ENCODE measurements at places on chromosomes 6 and 20. TPM values are rescaled to one million over a fixed set of nuclear protein-coding genes. Genes with fewer than 3 reads are reported as not detected.

Gene ADGRB3
- 1.4 TPM for total RNA-seq

Gene HLA-DMA
- total RNA-seq = 50.4 TPM

Gene SERPINB6
- total RNA-seq = 156 TPM

Gene WFDC2
- 246 TPM for total RNA-seq

Gene BIRC7
- total RNA-seq = not detected

Gene TRIM10
- total RNA-seq = not detected

Gene CD40
- 21.9 TPM for total RNA-seq

Gene ZNF311
- total RNA-seq = 1.4 TPM

Gene KHDRBS2
- 0.22 TPM for total RNA-seq

Gene RFX6
- not detected for total RNA-seq

Gene SLC22A2
- not detected for total RNA-seq

Gene XKR7
- total RNA-seq = not detected

Gene STMND1
- total RNA-seq = not detected

Gene SNAP25
- total RNA-seq = 5.1 TPM

Gene JPH2
- total RNA-seq = 27.4 TPM

Gene HRH3
- not detected for total RNA-seq

Gene SASH1
- 18.2 TPM for total RNA-seq

Gene NFATC2
- total RNA-seq = 3.7 TPM

GRCh38 chr20:49713753-49714712 lies at the start of gene B4GALT5:
B4GALT5 (minus strand) TSS chr20:49713878; CDS start chr20:49713690, 188 bp downstream.
- H3K36me3 ChIP-seq = no peaks in the 10 kb centered on the region
- DNase-seq = peak; percentile 84
- H3K4me1 ChIP-seq = peaks cover 1% of the 10 kb centered on the region
- peak within 1 kb of the TSS; percentile 74 for H3K4me3 ChIP-seq
- H3K27me3 ChIP-seq = no peaks in the 10 kb centered on the region
- H3K27ac ChIP-seq = peak within 1 kb of the TSS; percentile 80

- no peaks in the 10 kb centered on the region for H3K4me1 ChIP-seq
- no peak overlapping the region for H3K27ac ChIP-seq
- no peak overlapping the region for H3K4me3 ChIP-seq
- no peaks in the 10 kb centered on the region for H3K27me3 ChIP-seq
These were observed 366.2 kb downstream of the TFAP2A start for GRCh38 chr6:10048370-10049297.

- no peaks in the 10 kb centered on the region for H3K27me3 ChIP-seq
- no peaks in the 10 kb centered on the region for H3K4me1 ChIP-seq
- no peak overlapping the region for H3K4me3 ChIP-seq
- H3K36me3 ChIP-seq = no peaks in the 10 kb centered on the region
- no peak for DNase-seq
These were observed 743.8 kb upstream of the FLRT3 start for GRCh38 chr20:15081261-15081660.

- H3K4me1 ChIP-seq = peaks cover 11% of the 10 kb centered on the region
- no peak overlapping the region for H3K4me3 ChIP-seq
- no peak overlapping the region for H3K27ac ChIP-seq
- DNase-seq = no peak
These were observed 98.3 kb upstream of the SASH1 start for GRCh38 chr6:148244217-148244935.

DNA sequence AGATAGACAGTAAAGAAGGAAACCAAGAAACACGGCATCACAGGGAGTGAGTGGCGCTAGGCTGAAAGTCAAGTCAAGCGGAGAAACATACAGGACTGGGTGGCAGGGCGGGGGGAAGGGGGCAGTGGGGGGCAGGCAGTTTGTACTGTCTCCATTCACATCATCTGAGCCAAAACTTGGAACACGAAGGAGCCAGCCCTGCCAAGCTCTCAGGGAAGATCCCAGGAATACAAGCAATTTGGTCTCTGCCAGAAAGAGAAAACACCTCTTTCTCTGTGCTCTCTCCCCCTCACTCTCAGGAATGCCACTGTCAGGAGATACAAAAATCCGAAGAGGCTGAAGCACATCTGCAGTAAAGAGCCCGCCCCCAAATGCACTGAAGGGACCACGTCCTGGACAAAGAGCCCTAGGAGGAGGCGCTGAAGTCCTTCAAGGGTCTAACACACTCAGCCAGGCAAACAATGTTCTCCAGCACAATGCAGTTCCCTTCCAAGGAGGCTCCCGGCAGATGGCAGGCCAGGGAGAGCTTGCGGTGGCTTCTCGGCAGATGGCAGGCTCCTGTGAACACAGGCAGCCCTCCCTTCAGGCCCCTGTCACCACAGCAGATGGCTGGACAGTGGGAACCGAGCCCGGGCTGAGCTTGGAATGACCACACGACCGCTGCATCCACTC lies 90.0 kb downstream of the ATP9A start:
- H3K4me1 ChIP-seq = peaks cover 10% of the 10 kb centered on the region
- no peaks in the 10 kb centered on the region for H3K36me3 ChIP-seq
- H3K27me3 ChIP-seq = no peaks in the 10 kb centered on the region
- H3K27ac ChIP-seq = peak overlapping the region; percentile 72

GRCh38 chr20:10565191-10565921 lies 108.4 kb downstream of the JAG1 start:
- H3K27me3 ChIP-seq = no peaks in the 10 kb centered on the region
- no peak for DNase-seq
- H3K4me1 ChIP-seq = peaks cover 3% of the 10 kb centered on the region
- H3K36me3 ChIP-seq = no peaks in the 10 kb centered on the region

DNA sequence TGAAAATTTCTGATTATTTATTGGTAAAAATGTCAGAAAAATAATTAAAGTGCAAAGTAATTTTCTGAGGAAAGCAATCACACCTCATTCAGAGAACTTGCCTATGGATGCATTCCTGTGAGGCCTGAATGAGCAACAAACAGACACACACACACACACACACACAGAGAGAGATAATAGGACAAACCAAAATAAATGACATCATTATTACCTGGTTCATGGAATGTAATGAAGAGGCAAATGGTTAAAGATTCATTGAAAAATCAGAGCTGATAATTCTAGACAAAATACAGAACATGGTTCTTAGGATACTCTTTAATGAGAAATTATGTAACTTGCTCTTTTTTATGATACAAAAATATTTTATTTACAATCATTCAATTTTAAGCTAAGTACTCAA lies 490.6 kb upstream of the POU3F2 start:
- H3K36me3 ChIP-seq = no peaks in the 10 kb centered on the region
- DNase-seq = no peak
- H3K27me3 ChIP-seq = no peaks in the 10 kb centered on the region
- no peak overlapping the region for H3K27ac ChIP-seq

- H3K4me3 ChIP-seq = no peak overlapping the region
- H3K27ac ChIP-seq = no peak overlapping the region
- H3K27me3 ChIP-seq = no peaks in the 10 kb centered on the region
- DNase-seq = no peak
- no peaks in the 10 kb centered on the region for H3K36me3 ChIP-seq
These were observed 32.1 kb upstream of the C20orf144 start for GRCh38 chr20:33629979-33630378.

- H3K36me3 ChIP-seq = no peaks in the 10 kb centered on the region
- no peak overlapping the region for H3K4me3 ChIP-seq
- no peaks in the 10 kb centered on the region for H3K27me3 ChIP-seq
- H3K4me1 ChIP-seq = no peaks in the 10 kb centered on the region
- DNase-seq = peak; percentile 46
- no peak overlapping the region for H3K27ac ChIP-seq
These were observed 8.8 kb downstream of the RAET1L start for GRCh38 chr6:150016324-150017185.

- H3K4me3 ChIP-seq = no peak overlapping the region
- H3K4me1 ChIP-seq = no peaks in the 10 kb centered on the region
- no peak overlapping the region for H3K27ac ChIP-seq
- H3K27me3 ChIP-seq = no peaks in the 10 kb centered on the region
These were observed 20.7 kb downstream of the COL19A1 start for GRCh38 chr6:69887026-69887425.

GRCh38 chr6:166772518-166772917 lies 145.5 kb upstream of the RPS6KA2 start:
- H3K27me3 ChIP-seq = no peaks in the 10 kb centered on the region
- no peak overlapping the region for H3K4me3 ChIP-seq
- no peak for DNase-seq
- no peaks in the 10 kb centered on the region for H3K36me3 ChIP-seq
- H3K27ac ChIP-seq = no peak overlapping the region

- H3K4me1 ChIP-seq = no peaks in the 10 kb centered on the region
- H3K36me3 ChIP-seq = no peaks in the 10 kb centered on the region
- DNase-seq = no peak
- no peak overlapping the region for H3K27ac ChIP-seq
- no peak overlapping the region for H3K4me3 ChIP-seq
These were observed 22.9 kb downstream of the DEK start for GRCh38 chr6:18241208-18242038.

DNA sequence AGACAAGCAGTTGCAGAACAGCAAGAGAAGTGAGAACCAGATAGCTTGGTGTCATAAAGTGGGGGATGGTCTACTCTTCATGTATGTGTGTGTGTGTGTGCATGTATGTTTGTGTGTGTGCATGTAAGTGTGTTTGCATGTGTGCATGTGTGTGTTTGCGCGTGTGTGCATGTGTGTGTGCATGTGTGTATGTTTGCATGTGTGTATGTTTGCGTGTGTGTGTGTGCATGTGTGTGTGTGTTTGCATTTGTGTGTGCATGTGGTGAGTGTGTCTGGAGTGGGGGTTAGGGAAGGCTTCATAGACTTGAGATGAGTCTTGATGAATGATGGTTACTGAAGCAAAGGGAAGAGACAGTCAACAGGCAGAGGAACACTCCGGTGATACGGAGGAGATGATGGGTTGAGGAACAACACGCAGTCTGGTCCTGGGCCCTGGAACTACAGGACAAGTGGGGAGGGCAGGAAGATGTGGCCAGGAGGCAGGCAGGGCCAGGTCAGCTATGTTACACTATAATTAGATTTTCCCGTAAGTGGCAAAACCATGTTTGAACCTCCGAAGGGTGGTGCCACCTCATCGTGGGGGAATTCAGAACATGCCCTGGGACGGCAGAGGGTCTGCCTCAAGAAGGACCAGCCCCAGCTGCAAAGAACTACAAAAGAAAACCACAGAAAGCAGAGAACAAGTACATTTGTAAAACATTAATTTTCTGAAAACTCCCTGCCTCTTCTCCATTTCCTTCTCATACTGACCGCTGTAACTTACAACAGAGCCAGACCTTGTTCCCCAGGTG lies 38.7 kb upstream of the PDE10A start:
- H3K4me1 ChIP-seq = peaks cover 2% of the 10 kb centered on the region
- H3K27ac ChIP-seq = no peak overlapping the region
- no peak overlapping the region for H3K4me3 ChIP-seq
- no peaks in the 10 kb centered on the region for H3K27me3 ChIP-seq

DNA sequence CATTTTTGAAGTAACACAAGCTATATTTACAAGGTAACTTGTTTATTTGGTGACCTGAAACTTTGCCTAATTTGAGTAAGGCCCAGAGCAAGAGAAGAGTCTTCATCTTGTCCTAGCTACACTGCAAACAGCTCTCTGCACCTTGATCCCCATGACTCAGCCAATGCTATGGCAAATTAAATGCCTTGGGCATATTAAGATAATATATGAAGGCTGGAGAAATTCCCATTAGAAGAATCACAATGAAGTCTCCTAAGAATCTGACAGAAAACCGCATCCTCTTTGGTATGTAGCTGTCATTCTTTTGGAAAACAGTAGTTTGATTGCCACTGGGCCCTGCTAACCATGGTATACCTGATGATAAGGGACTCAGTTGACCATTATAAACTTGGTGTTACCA lies 204.5 kb downstream of the UBE3D start:
- DNase-seq = no peak
- H3K27me3 ChIP-seq = no peaks in the 10 kb centered on the region
- H3K27ac ChIP-seq = no peak overlapping the region
- H3K4me3 ChIP-seq = no peak overlapping the region
- H3K36me3 ChIP-seq = no peaks in the 10 kb centered on the region

GRCh38 chr20:20487811-20488210 lies 119.9 kb downstream of the INSM1 start:
- H3K4me3 ChIP-seq = no peak overlapping the region
- H3K27me3 ChIP-seq = no peaks in the 10 kb centered on the region
- no peaks in the 10 kb centered on the region for H3K4me1 ChIP-seq
- H3K27ac ChIP-seq = no peak overlapping the region
- DNase-seq = no peak

- H3K36me3 ChIP-seq = no peaks in the 10 kb centered on the region
- no peaks in the 10 kb centered on the region for H3K27me3 ChIP-seq
- H3K4me3 ChIP-seq = no peak overlapping the region
- DNase-seq = no peak
These were observed 79.5 kb downstream of the ATP9A start for GRCh38 chr20:51688600-51689244.

DNA sequence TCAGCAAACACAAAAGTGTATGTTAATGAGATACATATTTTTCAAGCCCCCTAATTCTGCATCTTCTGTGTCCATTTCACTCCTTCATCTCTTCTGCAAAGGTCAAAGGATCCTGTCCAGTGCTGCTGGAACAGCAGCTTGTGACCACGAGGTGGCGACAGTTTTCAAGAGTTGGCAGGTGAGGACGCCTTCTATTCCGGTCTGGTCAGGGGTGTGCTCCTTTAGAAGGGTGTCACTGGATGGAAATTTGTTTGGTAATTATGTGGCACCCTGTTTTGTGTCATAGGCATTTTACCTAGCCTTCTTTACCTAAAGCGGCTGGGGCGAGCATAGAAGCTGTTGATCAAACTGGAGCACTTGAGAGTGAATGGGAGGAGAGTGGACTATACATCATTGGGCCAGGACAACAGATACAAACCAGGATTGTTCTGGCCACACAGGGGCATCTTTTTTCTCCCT lies 32.9 kb upstream of the ERVFRD-1 start:
- H3K36me3 ChIP-seq = no peaks in the 10 kb centered on the region
- no peak overlapping the region for H3K27ac ChIP-seq
- peak; percentile 76 for DNase-seq
- no peak overlapping the region for H3K4me3 ChIP-seq
- H3K27me3 ChIP-seq = no peaks in the 10 kb centered on the region
- H3K4me1 ChIP-seq = no peaks in the 10 kb centered on the region

DNA sequence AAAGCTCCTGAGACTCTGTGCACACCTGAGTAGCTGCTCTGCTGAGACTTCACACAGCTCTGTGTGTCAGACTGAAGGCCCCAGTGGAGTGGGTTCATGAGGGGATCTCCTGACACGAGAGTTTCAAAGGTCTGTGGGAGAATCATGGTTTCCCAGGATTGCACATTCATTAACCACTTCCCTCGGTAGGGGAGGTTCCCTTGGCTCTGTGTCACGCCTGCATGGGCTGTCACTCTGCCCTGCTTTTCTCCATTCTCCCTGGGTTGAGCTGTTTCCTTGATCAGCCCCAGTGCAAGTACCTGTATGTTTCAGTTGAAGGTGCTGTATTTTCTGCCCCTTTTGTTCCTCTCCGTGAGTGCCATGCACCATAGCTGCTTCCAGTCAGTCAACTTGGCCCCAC lies 236.9 kb downstream of the EPM2A start:
- no peaks in the 10 kb centered on the region for H3K4me1 ChIP-seq
- H3K4me3 ChIP-seq = no peak overlapping the region

GRCh38 chr20:6663104-6663503 lies 104.4 kb upstream of the BMP2 start:
- no peaks in the 10 kb centered on the region for H3K27me3 ChIP-seq
- H3K4me3 ChIP-seq = no peak overlapping the region
- DNase-seq = no peak
- no peak overlapping the region for H3K27ac ChIP-seq

Data from ovary (tissue), 10 donors.